ENCODE measurements at places on chromosomes 5 and 9. TPM values are rescaled to one million over a fixed set of nuclear protein-coding genes. Genes with fewer than 3 reads are reported as not detected.
A peak's percentile ranks its signal among the peaks of the same experiment; 100 is the strongest.

DNA sequence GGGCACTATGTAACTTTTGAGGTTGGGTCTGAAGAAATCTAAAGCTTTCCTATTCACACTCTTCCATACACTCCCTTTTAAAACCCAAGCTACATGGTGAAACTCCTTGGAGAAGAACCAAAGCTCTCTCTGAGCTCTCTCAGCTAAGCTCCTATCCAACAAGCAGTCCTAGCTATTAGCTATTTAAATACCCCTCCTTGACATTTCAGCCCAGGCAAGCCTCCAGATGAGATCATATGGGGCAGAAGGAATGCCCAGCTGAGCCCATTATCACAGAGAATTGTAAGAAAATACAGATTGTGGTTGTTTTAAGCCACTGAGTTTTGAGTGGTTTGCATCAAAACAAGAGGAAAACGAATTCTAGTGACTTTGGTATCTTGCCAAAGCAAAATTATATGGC lies 15.2 kb downstream of the HSPB3 start:
- H3K27ac ChIP-seq, result no peak overlapping the region
- no peaks in the 10 kb centered on the region for H3K36me3 ChIP-seq
- no peaks in the 10 kb centered on the region for H3K4me1 ChIP-seq
- no peak overlapping the region for H3K4me3 ChIP-seq
- no peaks in the 10 kb centered on the region for H3K27me3 ChIP-seq

DNA sequence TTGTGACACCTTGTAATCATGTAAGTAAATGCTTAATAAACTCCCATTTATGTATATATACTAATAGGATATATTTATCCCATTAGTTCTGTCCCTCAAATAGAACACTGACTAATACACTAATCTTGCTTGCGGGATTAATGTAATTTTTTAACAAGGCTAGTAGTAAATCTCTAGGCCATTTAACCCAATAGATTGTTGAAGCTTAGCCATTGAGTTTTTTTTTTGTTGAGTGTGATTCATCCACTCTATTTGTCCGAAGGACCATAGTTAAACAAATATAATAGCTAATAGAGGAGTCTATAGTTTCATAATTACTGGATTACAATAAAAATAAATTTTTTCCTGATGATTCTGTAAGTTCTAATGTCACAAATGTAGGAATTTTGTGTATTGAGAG lies 474.4 kb downstream of the CDH9 start:
- no peaks in the 10 kb centered on the region for H3K27me3 ChIP-seq
- no peaks in the 10 kb centered on the region for H3K36me3 ChIP-seq
- no peak for DNase-seq
- H3K4me1 ChIP-seq, result no peaks in the 10 kb centered on the region
- H3K4me3 ChIP-seq, result no peak overlapping the region

GRCh38 chr5:51376509-51376908 lies 6.7 kb upstream of the ISL1 start:
- no peak overlapping the region for H3K4me3 ChIP-seq
- H3K4me1 ChIP-seq, result no peaks in the 10 kb centered on the region
- H3K36me3 ChIP-seq, result no peaks in the 10 kb centered on the region
- DNase-seq, result no peak
- peaks cover 10% of the 10 kb centered on the region for H3K27me3 ChIP-seq

DNA sequence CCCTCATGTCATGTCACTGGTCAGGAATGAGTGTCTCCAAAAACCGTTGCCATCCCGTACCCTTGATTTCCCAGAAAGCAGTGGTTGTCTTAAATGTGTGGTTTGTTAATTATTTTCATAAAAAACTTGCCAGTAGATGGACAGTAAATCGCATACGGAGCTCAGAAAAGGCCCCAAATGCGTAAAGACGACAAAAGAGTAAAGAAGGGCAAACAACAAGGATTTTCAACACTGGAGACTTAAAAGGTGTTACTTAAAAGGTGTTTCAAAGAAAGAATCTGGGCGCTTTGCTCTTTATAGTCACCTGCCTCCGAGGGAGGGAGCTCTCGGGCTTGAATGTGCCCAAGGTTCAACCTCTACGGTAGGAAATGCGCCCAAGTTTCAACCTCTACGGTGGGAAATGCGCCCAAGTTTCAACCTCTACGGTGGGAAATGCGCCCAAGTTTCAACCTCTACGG lies 734 bp downstream of the KIF27 start:
- H3K27ac ChIP-seq, result peak overlapping the region; percentile 98
- DNase-seq, result no peak
- no peaks in the 10 kb centered on the region for H3K27me3 ChIP-seq
- peak overlapping the region; percentile 89 for H3K4me3 ChIP-seq
- H3K4me1 ChIP-seq, result peaks cover 12% of the 10 kb centered on the region

DNA sequence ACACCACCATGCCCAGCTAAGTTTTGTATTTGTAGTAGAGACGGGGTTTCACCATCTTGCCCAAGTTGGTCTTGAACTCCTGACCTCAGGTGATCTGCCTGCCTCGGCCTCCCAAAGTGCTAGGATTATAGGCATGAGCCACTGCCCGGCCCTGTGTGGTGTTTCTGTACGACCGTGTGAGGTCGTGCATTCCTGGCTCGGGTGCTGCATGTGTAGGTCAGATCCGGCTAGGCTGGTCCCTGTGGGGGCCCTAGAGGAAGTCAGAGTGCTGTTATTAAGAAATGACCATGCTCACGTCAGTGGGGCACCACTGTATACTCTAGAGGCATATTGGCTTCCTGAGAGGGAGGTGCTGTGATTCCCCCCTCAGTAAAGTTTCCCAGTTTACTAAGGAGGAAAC lies 13.7 kb downstream of the WNK2 start:
- no peak overlapping the region for H3K4me3 ChIP-seq
- peak; percentile 38 for DNase-seq
- no peaks in the 10 kb centered on the region for H3K36me3 ChIP-seq

DNA sequence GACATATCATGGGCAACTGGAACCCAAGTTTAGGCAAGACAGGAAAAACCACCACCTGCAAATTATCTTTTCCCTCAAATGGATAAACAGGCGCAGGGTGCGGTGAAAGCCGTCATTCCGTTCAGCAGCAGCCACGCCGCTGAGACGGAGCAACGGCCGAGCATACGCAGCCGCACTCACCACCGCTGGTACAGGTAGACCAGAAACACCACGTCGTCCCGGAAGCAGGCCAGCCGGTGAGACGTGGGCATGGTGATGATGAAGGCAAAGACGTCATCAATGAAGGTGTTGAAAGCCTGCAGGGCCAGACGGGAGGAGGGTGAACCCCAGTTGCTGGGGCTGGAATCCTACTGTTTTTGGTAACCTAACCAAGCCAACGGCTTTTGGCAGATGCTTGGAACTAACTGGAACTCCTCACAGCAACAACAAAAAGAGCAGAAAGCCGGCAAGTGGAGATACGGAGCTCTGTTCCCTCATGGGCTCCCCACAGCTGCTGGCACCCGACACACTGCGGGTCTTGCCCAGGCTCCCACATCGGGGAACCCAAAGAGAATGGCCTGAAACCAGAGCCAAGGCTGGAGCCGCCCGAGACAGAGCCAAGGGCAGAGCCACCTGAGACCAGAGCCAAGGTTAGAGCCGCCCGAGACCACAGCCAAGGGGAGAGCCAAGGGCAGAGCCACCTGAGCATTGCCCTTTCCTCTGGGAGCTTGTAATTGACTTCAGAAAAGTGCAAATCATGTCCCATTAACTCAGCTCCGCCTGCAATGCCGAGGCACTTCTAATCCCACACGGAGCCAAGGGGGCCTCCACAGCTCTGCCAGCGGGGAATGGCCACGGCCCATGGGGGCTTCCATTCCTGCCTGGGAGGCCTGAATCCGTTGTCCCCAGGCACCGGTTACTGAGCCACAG lies 24.2 kb downstream of the CLPTM1L start:
- H3K27me3 ChIP-seq, result no peaks in the 10 kb centered on the region
- no peak overlapping the region for H3K4me3 ChIP-seq
- DNase-seq, result peak; percentile 13

The TTC23L gene
- total RNA-seq, result 0.06 TPM

The GABBR2 gene
- total RNA-seq, result not detected

GRCh38 chr5:180339583-180340183 lies 13.5 kb downstream of the GFPT2 start:
- H3K27me3 ChIP-seq, result no peaks in the 10 kb centered on the region
- H3K27ac ChIP-seq, result no peak overlapping the region
- no peaks in the 10 kb centered on the region for H3K4me1 ChIP-seq

The HTR1A gene
- total RNA-seq, result not detected

DNA sequence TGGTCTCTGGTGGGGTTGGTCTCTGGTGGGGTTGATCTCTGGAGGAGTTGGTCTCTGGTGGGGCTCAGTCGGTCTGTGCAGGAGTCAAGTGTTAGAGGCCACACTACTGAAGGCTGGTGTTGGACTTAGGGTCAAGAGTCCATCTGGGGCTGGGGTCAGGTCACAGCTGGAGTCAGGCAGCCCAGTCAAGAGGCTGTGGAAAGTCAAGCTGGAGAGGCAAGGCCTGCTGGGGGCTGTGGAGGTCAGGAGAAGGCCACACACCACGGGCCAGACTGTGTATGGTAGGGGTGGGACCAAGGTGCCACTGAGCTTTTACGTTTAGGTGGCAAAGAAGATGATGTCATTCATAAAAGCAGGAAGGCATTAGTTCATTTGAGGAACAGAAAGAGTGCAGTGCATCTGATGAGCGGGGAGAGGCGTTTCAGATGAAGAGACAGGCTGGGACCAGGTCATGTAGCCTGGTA lies 16.7 kb upstream of the CD74 start:
- H3K36me3 ChIP-seq, result no peaks in the 10 kb centered on the region
- no peaks in the 10 kb centered on the region for H3K4me1 ChIP-seq
- no peaks in the 10 kb centered on the region for H3K27me3 ChIP-seq
- no peak overlapping the region for H3K4me3 ChIP-seq

DNA sequence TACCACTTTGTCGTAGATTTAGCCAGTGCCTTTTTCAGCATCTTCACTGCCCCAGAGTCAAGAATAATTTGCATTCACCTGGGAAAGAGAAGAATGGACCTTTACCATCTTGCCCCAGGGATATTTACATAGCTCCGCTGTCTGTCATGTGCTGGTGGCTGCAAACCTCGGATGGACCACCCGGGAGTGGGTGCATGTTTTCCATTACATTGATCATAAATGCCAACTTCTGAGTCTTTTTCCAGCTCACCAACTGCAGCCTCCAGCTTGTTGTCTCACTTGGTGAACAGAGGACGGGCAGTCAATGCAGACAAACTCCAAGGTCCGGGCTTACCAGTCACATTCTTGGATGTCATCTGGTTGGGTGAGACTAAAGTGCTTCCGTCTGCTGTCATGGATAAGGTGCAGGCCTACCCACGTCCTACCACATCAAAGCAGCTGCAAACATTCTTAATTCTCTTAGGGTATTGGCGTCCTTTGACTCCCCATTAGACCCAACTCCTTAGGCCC lies 155.8 kb upstream of the APC start:
- no peaks in the 10 kb centered on the region for H3K36me3 ChIP-seq
- H3K4me3 ChIP-seq, result no peak overlapping the region
- no peak for DNase-seq
- no peaks in the 10 kb centered on the region for H3K4me1 ChIP-seq
- no peaks in the 10 kb centered on the region for H3K27me3 ChIP-seq

The RFESD gene
- total RNA-seq, result 2.7 TPM

- no peaks in the 10 kb centered on the region for H3K27me3 ChIP-seq
- no peaks in the 10 kb centered on the region for H3K36me3 ChIP-seq
- peaks cover 22% of the 10 kb centered on the region for H3K4me1 ChIP-seq
- no peak overlapping the region for H3K4me3 ChIP-seq
Observed at GRCh38 chr9:120934281-120934680, 7.7 kb upstream of the TRAF1 start.

DNA sequence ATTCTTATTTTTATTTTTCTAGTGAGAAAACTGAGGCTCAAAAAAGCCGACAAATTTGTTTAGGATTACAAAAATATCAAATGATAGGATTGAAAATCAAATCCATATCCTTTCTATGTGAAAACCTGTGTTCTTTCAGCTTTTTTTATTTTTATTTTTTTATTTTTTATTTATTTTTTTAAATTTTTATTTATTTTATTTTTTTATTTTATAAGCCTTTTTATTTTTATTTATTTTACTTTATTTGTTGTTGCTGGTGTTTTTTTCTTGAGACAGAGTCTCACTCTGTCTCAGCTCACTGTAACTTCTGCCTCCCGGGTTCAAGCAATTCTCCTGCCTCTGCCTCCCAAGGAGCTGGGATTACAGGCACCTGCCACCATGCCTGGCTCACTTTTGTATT lies 45.4 kb upstream of the CDKN2B start:
- no peaks in the 10 kb centered on the region for H3K27me3 ChIP-seq
- H3K4me1 ChIP-seq, result no peaks in the 10 kb centered on the region
- no peak overlapping the region for H3K4me3 ChIP-seq
- no peak overlapping the region for H3K27ac ChIP-seq
- no peak for DNase-seq
- no peaks in the 10 kb centered on the region for H3K36me3 ChIP-seq

The GABRA6 gene
- not detected for total RNA-seq

DNA sequence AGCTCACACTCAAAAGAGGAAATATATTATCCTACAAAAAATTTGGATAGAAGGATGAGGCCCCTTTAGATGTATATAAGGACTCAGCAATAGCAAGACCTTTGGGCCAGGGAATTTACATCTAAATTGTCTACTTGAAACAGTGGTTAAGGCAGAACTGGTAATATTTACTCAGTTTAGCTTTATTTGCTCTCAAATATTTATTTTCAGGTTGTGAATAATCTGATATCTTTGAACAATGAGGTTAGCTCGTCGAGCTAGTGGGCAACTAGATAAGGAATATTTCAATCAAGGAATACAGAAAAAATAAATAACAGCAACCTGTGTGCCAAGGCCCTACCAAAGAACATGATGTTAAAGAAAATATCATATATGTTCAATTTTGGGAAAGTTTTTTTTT lies 966.3 kb downstream of the DTWD2 start:
- H3K27ac ChIP-seq, result no peak overlapping the region
- no peaks in the 10 kb centered on the region for H3K36me3 ChIP-seq
- H3K4me1 ChIP-seq, result no peaks in the 10 kb centered on the region
- DNase-seq, result no peak

- H3K36me3 ChIP-seq, result no peaks in the 10 kb centered on the region
- no peak overlapping the region for H3K27ac ChIP-seq
Observed at GRCh38 chr5:137488516-137488915, 10.6 kb downstream of the SPOCK1 start.

The BTNL8 gene
- total RNA-seq, result not detected
